ENCODE measurements at places on chromosomes 2 and 18.

- no peak for ATAC-seq
Measured at GRCh38 chr2:102588213-102588939, 31.0 kb upstream of the SLC9A2 start.

DNA sequence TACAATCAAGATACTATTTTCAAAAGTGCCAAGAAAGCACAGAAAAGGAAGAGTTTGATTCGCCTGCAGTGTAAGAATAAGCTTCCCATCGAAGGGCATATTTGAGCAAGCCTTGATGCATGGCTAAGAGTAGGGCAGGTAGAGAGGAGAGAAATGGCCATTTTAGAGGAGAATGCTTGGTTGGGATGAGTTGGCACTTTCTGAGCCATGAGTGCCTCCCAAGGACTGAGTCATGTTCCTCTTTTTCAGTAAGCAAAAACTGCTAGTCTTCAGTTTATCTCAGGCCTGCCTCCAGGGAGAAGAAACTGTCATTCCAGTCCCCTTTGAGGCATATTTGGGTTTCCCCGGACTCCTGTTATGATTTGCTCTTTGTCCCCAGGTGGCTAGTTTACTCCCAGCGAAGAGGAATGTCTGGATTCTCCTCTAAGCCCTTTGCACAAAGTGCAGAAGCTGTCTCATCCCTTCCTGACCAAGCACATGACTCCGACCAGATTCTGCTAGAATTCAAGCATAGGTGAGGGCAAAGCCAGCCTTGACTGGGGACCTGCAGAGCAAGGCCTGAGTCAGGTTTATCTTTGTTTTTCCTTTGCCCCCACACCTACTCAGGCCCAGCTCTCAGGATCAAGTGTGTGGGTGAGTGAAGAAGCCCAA is 115.2 kb downstream of the TTC32 start:
- ATAC-seq: peak; percentile 66

DNA sequence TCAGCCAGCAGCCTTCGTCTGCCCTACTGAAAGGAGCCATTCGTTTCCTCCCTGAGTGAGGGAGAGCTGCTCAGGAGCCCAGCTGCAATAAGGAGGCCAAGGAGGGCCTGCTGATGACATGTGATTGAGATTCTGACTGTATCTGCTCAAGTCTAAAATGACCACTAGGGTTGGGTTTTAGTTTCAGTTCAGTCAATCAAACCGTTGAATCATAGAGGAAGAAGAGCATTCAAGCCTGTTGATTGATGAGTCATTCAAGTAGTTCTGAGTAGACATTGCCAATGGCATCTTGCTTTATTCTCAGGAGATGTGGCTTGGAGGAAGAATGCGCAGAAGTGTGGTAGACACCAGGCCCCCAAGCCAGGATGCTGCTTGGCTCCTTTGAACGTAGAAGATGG is 19.9 kb upstream of the BCL2L11 start:
- ATAC-seq: peak; percentile 89

- no peak for ATAC-seq
Measured at GRCh38 chr2:180040146-180040925, 33.2 kb upstream of the CWC22 start.

GRCh38 chr2:46801731-46802664 is 113.6 kb downstream of the MCFD2 start:
- ATAC-seq: no peak

DNA sequence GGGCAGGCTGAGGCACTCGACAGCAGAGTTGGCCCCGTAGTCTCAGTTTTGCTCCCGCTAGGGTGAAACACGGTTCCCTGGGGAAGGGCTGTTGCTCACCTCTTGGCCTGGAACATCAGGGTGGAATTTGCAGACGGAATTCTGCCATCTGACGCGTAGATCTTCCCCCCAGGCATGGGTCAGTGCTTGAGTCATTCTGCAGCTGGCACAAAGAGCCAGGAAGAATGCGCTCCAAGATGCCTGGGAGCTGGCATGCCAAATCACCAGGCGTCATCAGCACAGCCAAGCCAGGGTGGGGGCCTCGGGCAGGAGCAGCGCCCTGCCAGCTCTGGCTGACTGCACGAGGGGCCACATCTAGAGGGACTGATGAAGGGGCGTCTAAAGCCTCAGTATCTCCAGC is 42.7 kb downstream of the ODC1 start:
- ATAC-seq: no peak

GRCh38 chr2:33958591-33958990 is 359.5 kb upstream of the FAM98A start:
- no peak for ATAC-seq

DNA sequence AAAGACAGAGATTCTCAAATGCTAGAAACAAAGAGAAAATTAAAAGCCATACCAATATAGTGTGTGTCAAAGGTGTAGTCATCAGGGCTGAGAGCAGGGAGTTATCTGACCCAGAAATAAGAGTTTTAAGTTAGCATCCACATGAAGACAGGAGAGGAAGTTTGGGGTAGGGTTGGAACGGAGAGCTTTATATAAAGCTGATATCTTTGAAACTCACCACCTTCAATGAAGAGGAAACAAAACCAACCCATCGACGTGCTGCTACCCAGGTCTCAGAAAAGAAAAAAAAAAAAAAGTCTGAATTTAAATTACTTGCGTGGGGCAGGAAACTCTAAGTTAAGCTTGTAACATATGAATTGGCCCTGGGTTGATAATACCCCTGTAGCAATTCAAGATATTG is 42.4 kb downstream of the ARL4C start:
- peak; percentile 76 for ATAC-seq
